Mesenteric fat pad (tissue), 1 donor: ENCODE measurements at places on chromosomes 5 and 9. TPM values are rescaled to one million over a fixed set of nuclear protein-coding genes. Genes with fewer than 3 reads are reported as not detected.

GRCh38 chr5:107275333-107275732, 395.4 kb downstream of the EFNA5 start:
- no peak for DNase-seq

GRCh38 chr9:134028076-134028475, 2.8 kb downstream of the BRD3OS start:
- DNase-seq, result no peak

GRCh38 chr5:10902145-10902544, 141.1 kb upstream of the DAP start:
- no peak for DNase-seq

DNA sequence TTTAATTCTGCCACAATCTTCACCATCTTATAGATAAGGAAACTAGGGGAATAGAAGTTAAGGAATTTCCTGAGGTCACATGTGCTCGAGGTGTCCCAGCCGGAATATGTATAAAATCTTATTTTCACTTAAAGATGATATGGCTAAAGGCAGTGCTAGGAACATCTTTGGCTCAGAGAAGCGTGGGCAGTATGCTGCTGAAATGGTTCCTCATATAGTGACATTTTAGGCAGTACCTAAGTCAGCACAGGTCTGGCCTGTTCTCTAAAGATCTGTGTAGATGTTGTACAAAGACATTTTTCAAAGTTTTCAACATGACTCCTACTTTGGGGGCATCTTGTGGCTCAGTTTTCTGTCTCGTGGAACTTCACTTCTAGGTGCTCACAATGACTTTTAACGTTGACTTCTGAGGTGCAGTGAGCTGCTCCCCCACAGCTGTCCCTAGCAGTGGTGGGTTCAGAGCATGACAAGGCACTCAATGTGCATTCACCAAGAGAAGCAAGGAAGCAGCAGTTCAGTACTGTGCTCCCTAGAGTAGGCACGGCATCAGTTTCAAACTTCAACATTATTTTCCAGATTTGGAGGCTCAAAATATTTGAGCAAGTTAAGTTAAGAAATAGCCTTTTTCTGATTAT, 40.3 kb downstream of the TNFAIP8 start:
- DNase-seq, result no peak

DNA sequence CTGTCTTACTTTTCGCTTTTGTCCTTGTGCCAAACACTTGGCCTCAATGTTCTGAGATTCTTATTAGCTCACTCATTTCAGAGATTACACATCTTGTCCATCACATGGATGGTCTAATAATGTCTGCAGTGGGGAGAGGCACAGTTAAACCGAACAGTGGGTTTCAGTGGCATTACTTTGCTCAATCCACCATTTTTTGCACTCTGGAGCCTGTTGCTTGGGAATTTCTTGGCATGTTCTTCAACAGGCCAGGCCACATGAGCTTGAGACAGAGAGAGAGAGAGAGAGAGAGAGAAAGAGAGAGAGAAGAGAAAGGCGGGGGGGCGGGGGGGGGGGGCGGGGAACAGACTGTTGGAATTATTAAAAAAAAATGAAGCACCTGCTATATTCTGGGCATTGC, 1327.8 kb upstream of the WWC1 start:
- DNase-seq, result no peak

The SYNPO gene
- total RNA-seq, result 174 TPM

The C8G gene
- total RNA-seq, result not detected
